Hematopoietic multipotent progenitor cell (in vitro differentiated cells): ENCODE measurements at places on chromosomes 12 and 14.

DNA sequence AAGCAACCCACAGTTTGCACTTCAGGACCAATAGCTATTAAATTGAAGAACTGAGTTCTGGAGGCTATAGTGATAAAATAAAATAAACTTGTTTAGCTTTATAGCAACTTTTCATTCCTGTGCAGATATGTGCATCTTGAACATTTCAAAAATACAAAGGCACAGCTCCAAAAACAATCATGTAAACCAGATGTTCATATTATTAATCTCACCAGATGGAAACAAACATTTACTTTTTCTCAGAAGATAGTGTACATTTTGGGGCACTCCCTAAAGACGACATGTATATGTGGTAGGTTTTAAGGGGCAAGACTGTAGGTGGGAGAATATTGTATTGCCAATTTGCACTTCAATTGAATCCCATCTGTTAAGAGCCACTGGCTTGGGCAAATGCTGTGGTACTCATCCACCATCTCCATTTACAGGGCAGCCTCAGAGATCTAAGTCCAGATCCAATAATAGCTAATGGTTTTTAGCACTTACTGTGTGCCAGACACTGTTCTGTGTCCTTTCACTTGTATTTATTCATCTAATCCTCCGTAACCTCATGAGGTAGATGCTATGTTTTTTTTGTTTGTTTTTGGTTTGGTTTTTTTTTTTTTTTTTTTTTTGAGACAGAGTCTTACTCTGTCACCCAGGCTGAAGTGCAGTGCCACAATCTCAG, 49.1 kb downstream of the PTGER2 start:
- no peak for DNase-seq

DNA sequence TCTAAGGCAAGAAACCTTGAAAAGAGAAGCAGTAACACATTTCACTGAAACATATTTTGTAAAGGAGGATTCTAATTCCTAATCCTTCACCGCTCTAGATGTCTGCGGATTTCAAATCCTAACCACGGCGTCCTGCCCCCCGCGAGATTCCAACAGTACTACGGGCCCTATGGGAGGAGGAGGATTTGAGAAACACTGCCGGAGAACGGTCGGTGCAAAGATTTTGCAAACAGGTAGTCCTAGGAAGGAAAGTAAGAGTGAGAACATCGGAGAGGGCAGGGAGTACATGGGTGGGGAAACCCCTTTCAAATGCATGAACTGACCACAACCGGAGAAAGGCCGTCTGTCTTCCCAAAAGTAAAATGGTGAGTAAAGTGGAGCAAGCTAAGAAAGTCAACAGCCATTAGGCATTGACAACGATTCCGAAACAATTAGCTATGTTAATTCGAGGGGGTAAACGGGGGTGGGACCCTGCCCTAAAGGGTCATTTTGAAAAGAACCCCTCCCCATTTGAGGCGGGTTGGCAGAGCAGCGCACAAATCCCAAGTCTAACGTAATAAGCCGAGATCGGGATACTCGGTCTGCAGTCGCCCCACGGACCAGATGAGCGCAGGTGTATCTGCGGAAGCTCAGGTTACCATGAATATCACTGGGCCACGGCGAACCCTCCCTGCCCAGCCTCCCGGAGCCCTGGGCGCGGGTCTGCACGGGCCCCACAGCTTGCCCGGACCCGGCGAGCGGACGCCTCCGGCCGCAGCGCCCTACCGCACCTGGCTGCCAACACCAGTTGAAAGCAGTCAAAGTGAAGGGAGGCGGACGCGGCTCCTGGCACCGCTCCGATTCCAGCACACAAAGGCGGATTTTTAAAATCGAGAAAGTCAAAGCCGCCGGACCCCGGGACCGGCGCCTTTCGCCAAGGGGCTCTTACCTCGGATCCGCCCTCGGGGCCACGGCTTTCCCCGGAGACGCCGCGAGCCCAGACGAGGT, 662 bp downstream of the EPS8 start:
- DNase-seq, result peak; percentile 21

DNA sequence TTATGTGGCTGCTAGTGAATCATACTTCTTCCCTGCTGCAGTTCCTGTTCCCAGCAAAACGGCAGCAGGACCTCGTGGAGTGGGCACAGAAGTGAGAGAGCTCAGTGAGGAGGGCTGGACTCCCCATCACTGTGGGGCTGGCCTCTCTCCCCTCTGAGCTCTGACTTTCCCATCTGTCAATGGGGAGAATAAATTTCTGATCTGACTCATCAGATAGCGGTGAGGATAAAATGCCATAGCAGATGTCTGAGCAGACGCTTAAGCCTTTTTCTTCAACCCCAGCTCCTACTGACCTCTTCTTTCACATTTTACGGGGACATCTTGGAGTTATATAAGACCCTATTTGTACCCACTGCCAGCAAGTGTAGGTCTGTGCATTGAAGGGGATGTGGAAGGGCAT, 116.6 kb downstream of the CRACR2A start:
- no peak for DNase-seq

- DNase-seq, result no peak
These were observed 274.0 kb downstream of the NOVA1 start for GRCh38 chr14:26323869-26324268.

- DNase-seq, result peak; percentile 12
These were observed 821 bp downstream of the TMEM106C start for GRCh38 chr12:47964106-47964728.

DNA sequence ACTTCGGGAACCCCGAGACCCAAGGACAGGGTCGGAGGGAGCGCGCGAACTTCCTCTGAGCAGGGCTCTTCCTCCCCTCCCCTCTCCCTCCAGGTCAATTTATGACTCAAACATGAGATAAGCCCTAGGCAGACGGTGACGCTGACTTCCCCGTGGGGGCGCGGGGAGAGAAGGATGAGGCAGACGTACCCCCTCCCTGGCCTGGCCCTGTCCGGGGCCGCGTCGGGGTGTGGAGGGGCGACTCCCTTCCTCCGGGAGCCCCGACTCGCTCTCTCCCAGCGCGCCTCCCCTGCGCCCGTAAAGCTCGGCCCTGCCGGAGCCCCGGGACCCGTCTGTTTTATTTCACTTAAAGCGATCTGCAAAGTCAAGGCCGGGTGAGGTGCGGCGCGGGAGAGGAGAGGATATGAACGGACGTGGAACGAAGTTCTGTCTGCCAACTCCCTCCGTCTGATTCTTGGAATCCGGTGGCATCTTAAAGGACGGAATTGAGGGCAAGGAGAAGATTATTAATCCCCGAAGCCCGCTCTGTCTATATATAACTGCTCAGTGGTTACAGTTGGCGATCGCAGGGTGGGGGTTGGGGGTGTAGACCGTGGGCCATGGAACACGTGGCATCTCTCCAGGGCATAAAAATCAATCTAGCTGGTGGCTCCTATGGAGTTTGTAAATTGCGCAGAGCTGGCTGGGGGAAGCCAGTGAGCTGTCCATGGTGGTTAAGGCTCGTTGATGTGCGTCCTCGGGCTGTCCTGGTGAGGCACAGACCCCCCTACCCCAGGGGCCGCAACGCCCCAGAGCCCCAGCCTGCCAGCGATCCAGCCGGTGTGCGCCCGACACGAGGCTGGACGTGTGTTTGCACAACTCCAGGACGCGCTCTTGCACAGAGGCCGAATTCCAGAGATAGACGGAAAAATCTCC, 2.9 kb upstream of the PTHLH start:
- DNase-seq, result peak; percentile 40

GRCh38 chr14:90518941-90519256, 122.1 kb downstream of the CALM1 start:
- peak; percentile 42 for DNase-seq

DNA sequence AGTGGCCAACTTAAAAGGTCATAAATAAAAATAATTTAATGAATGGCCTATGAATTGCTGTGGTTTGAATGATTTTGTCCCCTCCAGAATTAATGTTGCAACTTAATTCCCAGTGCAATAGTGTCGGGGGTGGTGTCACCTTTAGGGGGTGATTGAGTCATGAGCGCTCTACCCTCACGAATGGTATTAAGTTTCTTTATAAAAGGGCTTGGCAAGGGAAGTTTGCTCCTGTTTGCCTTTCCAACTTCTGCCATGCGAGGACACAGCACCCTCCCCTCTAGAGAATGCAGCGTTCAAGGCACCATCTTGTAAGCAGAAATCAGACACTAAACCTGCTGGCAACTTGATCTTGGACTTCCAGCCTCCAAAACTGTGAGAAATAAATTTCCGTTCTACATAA, 253.3 kb downstream of the ATXN7L3B start:
- DNase-seq, result no peak

DNA sequence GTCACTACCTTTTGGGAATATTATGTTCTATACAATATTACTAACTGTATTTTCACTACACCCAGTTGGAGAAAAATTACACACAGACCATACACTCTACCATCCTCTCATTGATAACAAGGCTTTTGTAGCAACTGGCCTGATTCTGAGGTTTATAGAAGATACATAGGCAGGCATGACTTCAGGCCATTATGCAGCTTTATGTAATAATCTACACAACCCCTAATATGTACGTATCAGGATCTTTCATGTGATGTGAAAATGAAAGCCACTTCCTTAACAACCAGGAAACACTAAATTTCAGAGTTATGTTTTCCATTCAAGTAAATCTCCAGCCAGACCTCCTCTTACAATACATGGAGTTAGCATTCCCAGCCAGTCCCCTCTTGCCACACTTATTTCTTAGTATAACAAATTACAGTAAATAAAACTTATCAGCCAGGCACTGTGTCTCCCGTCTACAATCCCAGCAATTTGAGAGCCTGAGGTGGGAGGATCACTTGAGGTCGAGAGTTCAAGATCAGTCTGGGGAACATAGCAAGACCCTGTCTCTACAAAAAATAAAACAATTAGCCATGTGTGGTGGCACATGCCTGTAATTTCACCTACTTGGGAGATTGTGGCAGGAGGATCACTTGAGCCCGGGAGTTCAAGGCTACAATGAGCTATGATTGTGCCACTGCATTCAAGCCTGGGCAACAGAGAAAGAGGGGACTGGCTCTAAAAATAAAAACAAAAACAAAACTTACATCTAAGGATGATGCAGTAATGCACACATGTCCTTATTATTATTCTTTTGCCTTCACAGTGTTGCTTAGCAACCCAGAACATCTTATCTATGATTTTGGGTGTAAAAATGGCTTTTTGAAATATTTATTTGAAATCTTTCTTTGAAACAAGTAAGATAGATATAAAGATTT, 10.4 kb upstream of the OSBPL8 start:
- no peak for DNase-seq

- DNase-seq, result no peak
These were observed 184.7 kb downstream of the TBX5 start for GRCh38 chr12:114221136-114221833.

DNA sequence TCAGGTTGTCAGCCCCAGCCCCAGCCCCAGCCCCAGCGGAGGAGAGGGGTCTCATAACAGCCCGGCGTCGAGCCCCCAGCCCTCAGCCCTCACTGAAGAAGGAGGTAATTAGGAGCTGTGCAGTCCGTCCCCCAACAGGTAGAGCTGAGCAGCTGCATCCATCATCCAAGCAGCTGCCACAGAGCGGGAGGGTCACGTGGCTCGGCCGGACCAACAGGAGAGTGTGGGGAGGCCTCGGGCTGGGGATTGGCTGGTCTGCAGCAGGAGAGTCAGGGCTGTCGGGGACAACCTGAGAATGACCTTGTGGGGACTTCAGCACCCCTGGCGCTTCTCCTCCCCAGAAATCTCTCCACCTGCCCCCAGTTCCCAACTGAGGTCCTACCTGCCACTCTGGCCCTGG, 29.6 kb downstream of the SMUG1 start:
- no peak for DNase-seq

GRCh38 chr12:41402801-41403200, 214.7 kb downstream of the PDZRN4 start:
- DNase-seq, result no peak

- no peak for DNase-seq
These were observed 310.7 kb upstream of the DCN start for GRCh38 chr12:91493308-91493707.

GRCh38 chr12:53862206-53862605, 76.4 kb upstream of the HOXC13 start:
- DNase-seq, result no peak

DNA sequence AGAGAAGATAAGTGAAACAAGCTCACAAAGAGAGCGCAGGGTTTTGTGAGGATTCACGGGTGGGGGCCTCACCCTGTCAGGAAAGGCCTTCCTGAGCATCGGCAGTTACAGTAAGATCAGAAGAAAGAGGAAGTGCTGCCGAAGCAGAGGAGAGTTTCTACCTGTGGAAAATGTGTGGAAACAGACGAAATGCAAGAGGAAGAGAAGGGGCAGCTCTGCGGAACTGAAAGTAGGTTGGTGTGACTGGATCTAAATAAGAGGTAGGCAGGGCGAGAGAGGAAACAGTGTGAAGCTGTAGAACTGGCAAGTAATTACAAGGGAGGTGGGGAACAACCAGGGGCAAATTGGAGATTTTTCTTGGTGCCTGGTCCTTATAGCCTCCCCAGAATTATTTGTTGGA, 2.6 kb downstream of the GPR68 start:
- DNase-seq, result no peak

DNA sequence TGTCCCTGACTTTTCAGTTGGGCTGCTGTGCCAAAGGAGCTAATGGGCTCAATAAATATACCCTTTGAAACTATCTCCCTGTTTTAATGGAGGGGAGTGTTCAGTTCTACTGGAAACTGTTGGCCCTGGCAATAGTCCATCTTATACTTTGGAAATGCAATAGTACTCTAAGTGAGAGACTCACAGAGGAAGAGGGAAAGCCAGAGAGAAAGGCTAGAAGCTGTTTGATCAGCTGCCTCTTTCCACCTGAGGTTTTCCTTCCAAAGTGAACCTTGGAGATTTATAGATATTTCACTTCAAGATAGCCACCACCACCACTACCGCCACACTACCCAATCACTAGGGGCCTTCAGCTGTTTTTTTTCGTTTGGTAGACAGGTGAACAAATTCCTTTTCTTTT, 93.6 kb upstream of the CCDC91 start:
- DNase-seq, result no peak

DNA sequence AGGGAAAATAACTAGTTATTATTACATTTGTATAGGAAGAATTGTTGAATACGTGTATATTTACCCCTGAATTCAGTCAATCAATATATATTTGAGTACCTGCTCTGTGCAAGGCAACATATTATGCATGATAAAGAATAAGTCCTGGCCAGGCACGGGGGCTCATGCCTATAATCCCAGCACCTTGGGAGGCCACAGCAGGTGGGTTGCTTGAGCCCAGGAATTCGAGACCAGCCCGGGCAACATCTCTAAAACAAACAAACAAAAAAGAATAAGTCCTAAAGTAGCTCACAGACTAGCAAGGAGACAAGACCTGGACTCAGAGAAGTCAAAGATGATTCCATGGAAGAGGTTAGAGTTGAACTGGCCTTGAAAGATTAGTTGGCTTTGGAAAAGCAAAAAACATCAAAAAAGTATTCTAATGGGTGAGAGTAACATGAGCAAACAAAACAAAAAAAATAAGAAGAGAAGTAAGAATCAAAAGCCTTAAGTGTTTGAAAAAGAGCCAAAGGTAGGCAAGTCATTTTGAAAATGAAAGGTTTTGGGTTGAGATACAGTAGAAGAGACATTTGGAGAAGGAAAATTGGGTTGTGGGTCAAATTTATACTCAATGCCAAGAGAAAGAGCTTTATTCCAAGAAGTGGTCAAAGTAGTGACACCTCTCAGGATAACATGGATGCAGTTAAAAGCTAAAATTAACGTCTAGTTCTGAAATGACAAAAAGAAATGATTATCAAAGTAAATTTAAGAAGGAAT, 115.2 kb upstream of the BCAT1 start:
- no peak for DNase-seq
